ENCODE measurements at places on chromosomes 4 and X.

- no peak for DNase-seq
These were observed 379.9 kb downstream of the ADAM29 start for GRCh38 chr4:175297965-175298565.

DNA sequence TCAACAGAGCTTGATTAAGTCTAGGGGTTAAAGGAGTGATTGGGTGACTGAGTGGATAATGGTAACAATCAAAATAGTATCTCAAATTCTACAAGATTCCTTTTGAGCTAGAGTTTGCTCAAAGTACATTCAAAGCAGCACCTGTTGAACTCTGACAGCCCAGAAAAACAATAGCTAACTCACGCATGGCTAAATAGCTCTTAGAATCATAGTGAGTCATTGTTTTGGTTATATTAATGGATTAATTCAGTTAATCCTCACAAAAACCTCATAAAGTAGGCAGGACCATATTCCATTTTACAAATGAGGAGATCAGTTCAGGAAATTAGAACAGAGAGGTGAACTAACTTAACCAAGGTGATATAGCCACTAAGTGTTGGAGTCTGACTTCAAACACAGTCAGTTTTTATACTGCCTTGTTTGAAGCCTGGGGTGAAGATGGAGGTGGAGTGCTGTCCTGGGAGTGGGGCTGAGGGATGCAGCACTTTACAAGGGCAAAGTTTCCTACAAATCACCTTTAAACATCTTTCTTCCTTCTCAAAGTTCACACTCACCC lies 35.9 kb upstream of the PPM1K start:
- DNase-seq = no peak

DNA sequence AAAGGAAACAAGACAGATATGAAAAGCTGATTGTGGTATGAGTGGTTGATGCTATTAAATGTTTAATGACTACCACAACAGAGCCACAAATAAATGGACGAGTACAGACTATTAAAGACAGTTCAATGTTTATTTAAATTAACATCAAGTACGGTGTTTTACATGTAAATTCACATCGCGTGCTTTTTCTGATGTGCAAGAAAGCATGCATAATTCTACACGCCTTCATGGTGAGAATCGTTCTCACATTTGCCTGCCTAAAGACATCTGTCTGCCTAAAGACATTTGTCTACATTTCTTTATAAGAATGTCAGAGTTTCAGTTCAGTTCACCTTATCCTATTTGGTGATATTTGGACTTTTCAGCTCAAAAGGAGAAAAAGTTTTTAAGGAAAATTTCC lies 7.3 kb upstream of the GPR143 start:
- DNase-seq = no peak

DNA sequence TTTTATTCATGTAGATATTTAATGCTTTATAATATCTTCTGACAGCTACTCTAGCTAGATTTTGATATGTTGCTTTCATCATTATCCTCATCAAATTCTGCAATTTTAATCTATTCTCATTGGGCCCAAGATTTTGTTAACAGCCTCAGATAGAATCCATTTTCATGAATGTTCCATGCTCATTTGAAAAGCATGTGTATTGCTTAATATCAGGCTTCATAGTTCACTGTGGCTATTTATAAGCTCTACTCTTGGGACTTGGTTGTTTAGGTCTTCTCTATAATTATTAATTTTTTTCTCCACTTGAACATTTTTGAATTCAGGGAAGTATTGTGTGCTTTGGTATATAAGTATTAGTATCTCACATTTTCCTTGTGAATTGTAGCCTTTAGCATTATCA lies 41.8 kb downstream of the RAB40A start:
- DNase-seq = no peak

GRCh38 chrX:136259543-136259942 lies 8.3 kb upstream of the MAP7D3 start:
- no peak for DNase-seq
